ENCODE measurements at places on chromosomes 3 and 15. TPM values are rescaled to one million over a fixed set of nuclear protein-coding genes. Genes with fewer than 3 reads are reported as not detected.

Gene IVD
- 59.6 TPM for total RNA-seq

Gene RPP25
- total RNA-seq: 15.3 TPM

Gene NRROS
- 38.8 TPM for total RNA-seq

Gene MAGEL2
- total RNA-seq: not detected

Gene GPX1
- 188 TPM for total RNA-seq

Gene EIF4A2
- total RNA-seq: 491 TPM

Gene PLCH1
- 0.10 TPM for total RNA-seq

Gene TSC22D2
- total RNA-seq: 22.7 TPM

Gene NCEH1
- 8.8 TPM for total RNA-seq

Gene SPINK8
- not detected for total RNA-seq

Gene DNASE1L3
- total RNA-seq: not detected

Gene RPL32
- 1,970 TPM for total RNA-seq

Gene PLA2G4F
- total RNA-seq: not detected

Gene POPDC2
- 1.0 TPM for total RNA-seq

Gene GOLIM4
- total RNA-seq: 8.4 TPM

Gene ATP11B
- total RNA-seq: 95.1 TPM

Gene C2CD4A
- total RNA-seq: 0.17 TPM

Gene GXYLT2
- total RNA-seq: not detected

Gene CACNA2D2
- total RNA-seq: 0.78 TPM

Gene ZNF80
- total RNA-seq: 0.22 TPM

Gene FAM107A
- total RNA-seq: not detected

Gene AGTR1
- not detected for total RNA-seq

Gene TRH
- total RNA-seq: not detected

Gene GOLGA6L24
- not detected for total RNA-seq

Gene PAK6
- total RNA-seq: 0.26 TPM

Gene BFSP2
- not detected for total RNA-seq

Gene SLC22A13
- total RNA-seq: 0.78 TPM

Gene EIF4E3
- total RNA-seq: 21.8 TPM

Gene SCAANT1
- total RNA-seq: not detected

Gene SLCO3A1
- total RNA-seq: 20.0 TPM

Gene HHLA2
- 1.2 TPM for total RNA-seq

Gene LDHAL6B
- not detected for total RNA-seq

Gene RARRES1
- total RNA-seq: not detected

Gene MUC20
- total RNA-seq: 5.0 TPM

Gene NGLY1
- 59.2 TPM for total RNA-seq

Gene HRH1
- 0.15 TPM for total RNA-seq

Gene NECTIN3
- 4.6 TPM for total RNA-seq

Gene IQCF5
- not detected for total RNA-seq

Gene FBXO40
- total RNA-seq: not detected

Gene CLDN16
- not detected for total RNA-seq

Gene CCDC80
- not detected for total RNA-seq

Gene CPOX
- total RNA-seq: 47.4 TPM

Gene PIGZ
- 1.2 TPM for total RNA-seq

Gene APOD
- total RNA-seq: 3.4 TPM

Gene BUB1B
- 71.0 TPM for total RNA-seq

Gene SI
- total RNA-seq: not detected

Gene CAMK1
- total RNA-seq: 57.8 TPM

Gene ADAM10
- total RNA-seq: 98.7 TPM

Gene SLC2A2
- not detected for total RNA-seq

Gene TTBK2
- total RNA-seq: 13.4 TPM

Gene PRSS50
- total RNA-seq: not detected

Gene RGMA
- 0.54 TPM for total RNA-seq

Gene FEZF2
- not detected for total RNA-seq

Gene SNTN
- total RNA-seq: not detected

Gene ZNF501
- total RNA-seq: 1.6 TPM

Gene SNRPA1
- 184 TPM for total RNA-seq

Gene SLC49A4
- total RNA-seq: 1.9 TPM

Gene SGO1
- total RNA-seq: 17.8 TPM

Measured in activated T-helper 1 cell treated with anti-CD3 and anti-CD28 coated beads, Interleukin-12 subunit alpha, Interleukin-12 subunit beta, Interleukin-2, Interleukin-4 antibody, amounts not matched to agents 30 ng/mL and 10 ng/mL and 1 ng/mL, durations not matched to agents 14 hours and 24 hours and 36 hours (primary cell).